ENCODE measurements at places on chromosomes 16 and 17.

GRCh38 chr17:80696456-80696855 lies 151.8 kb downstream of the RPTOR start:
- no peak for DNase-seq

- DNase-seq: no peak
Measured at GRCh38 chr17:51733166-51733565, 425.3 kb downstream of the CA10 start.

GRCh38 chr17:34156741-34157589 lies 98.1 kb upstream of the CCL2 start:
- DNase-seq: no peak

DNA sequence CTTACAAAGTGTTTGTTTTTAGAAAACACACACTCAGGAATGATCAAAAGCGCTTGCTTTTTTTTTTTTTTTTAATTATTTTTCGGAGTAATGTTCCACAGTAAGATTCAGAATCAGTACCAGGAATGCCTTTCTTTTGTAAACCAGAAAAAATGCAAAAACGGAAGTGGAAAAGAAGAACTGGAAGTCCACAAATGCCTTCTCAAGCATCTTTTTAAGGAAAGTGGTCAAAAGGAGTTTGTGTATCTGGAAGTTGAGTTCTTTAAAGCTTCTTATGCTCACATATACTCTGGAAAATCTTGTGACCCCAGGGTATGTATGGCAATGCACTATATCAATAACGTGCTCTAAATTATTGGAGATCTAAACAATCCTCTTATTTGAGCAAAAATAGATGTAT lies 126.0 kb downstream of the ABCA8 start:
- no peak for DNase-seq

All from body of pancreas (tissue), 4 donors.